ENCODE measurements at places on chromosomes 1 and 21.
A peak's percentile ranks its signal among the peaks of the same experiment; 100 is the strongest.

GRCh38 chr21:23887725-23888306, 1719.5 kb downstream of the MRPL39 start:
- DNase-seq, result peak; percentile 15

- DNase-seq, result no peak
Measured at GRCh38 chr1:180916012-180916770, 3.5 kb downstream of the KIAA1614 start.

DNA sequence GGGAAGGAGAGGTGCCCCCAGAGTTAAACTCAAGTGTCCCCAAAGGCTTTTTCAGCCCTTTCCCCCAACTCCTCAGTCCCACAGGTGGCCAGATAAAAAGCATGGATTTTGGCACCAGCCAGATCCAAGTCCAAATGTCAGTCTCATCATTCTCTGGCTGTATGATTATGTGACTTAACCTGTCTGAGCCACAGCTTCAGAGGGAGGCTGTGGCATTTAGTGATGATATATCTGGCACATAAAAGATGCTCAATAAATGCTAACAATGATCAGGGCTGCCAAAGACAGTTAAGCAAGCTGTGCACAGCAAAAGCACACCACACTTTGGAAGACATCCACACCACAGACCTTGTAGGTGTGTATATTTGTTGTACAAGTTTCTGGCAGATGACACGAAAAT, 5.6 kb upstream of the PADI3 start:
- DNase-seq, result no peak

GRCh38 chr1:44827197-44828002, 15.7 kb downstream of the PTCH2 start:
- DNase-seq, result no peak

GRCh38 chr1:11858968-11859871, 475 bp upstream of the NPPB start:
- peak; percentile 47 for DNase-seq

- no peak for DNase-seq
Measured at GRCh38 chr21:28793043-28793442, 199.6 kb downstream of the LTN1 start.

GRCh38 chr1:208835097-208835463, 590.9 kb upstream of the PLXNA2 start:
- DNase-seq, result no peak

- DNase-seq, result peak; percentile 63
Measured at GRCh38 chr1:100038660-100039287, 69.0 kb downstream of the SLC35A3 start.

GRCh38 chr1:35507947-35508346, 49.3 kb downstream of the KIAA0319L start:
- DNase-seq, result no peak

DNA sequence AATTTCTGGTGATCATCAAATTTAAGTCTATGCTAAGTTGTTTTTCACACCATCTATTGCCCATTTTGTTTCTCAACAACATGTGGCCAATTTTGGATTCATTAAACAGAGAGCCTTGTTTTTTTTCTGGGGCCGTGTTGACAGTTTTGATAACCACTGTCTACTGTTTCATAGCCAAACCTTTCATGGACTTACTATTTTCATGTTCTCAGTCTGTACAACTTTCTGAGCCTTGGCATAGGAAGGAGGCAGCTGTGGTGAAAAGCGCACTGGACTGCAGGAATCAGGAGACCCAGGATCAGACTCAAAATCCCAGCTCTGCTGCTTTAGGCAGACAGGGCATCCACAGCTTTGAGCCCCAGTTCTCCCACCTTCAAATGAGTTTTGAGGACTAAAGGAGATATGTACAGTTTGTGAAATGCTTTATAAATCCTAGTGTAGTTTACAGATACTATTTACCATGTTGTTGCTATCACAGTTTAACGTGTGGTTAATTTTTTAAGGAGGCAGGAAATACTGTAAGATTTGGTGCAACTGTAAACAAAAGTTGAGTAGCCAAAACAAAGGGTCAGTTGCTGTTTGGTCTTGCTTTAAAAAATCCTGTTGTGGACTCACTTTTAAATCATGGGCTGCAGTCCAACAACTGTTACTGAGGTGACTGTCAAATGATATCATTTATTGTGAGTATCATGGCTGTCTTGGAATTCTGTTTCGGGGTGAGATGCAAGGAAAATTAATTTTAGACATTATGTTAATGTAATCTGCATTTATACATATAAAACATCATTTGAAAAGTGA, 2.9 kb downstream of the MACO1 start:
- DNase-seq, result no peak

DNA sequence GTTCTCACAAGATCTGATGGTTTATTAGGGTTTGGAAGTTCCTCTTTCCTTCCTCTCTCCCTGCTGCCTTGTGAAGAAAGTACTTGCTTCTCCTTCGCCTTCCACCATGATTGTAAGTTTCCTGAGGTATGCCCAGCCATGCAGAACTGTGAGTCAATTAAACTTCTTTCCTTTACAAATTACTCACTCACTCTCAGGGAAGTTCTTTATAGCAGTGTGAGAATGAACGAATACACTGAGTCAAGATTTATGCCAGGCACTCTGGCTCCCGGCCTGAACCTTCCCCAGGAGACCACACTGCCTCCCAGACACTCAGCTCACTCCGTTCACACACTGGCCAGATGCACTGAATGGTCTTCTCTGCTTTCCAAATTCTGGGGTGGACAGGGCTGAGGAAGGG, 308.3 kb upstream of the AJAP1 start:
- DNase-seq, result no peak

DNA sequence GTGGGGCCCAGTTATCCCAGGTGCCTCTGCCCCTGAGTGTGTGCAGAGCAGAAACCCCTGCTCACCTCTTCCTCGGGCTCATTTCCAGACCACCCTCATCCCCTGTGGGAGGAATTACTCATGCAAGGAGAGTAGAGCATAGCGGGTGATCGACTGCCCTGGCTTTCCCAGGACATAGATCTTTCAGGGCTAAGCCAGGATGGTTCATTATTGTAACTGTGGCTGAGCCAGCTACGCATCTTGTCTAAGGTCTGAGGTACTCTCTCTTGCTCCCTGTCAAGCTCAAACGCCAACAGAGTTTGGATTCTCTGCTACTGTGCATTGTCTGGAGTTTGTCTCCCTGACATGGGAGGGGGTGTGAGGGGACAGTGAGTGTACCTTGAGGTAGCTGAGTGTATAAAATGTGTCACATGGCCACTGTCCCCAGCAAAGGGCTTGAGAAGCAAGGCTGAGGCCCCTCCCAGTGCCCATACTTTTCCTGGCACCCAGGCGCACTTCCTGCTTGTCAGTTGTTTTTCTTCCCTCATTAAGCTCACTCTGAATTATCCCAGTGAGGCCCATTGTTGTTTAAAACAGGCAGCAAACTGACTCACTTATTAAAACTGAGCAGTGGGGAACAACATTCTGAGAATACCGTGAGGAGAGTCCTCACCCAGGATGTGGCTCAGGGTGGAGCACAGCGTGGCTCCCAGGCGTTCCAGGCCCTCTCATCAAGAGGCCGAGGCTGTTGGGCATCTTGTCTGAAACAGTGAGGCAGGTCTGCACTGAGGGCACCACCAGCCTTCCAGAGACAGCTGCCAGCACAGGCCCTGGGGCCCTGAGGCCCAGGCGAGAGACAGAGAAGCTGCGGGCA, 92.9 kb downstream of the LAMC2 start:
- no peak for DNase-seq
